Body of pancreas (tissue), 4 donors: ENCODE measurements at places on chromosomes 3 and 15. TPM values are rescaled to one million over a fixed set of nuclear protein-coding genes. Genes with fewer than 3 reads are reported as not detected.

MITF gene
- total RNA-seq: 9.3 TPM

DNA sequence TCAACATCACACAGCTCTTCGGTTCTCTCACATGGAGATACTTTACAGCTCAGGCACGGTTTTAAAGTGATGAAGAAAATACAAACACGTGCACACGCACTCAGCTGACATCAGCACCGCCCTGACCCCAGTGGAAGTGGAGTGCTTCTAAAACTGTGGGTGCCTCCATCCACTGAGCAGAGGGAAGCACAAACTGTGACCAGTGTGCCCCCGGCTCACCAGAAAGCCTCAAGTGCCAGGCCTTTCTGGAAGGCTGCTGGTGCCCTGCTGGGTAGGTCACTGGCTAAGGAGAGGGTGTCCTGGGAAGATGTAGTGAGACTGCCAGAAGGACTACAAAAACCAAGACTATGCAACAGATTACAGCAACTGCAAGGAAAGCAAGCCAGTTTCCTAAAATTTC is 78.5 kb downstream of the OCA2 start:
- no peak for DNase-seq

DNA sequence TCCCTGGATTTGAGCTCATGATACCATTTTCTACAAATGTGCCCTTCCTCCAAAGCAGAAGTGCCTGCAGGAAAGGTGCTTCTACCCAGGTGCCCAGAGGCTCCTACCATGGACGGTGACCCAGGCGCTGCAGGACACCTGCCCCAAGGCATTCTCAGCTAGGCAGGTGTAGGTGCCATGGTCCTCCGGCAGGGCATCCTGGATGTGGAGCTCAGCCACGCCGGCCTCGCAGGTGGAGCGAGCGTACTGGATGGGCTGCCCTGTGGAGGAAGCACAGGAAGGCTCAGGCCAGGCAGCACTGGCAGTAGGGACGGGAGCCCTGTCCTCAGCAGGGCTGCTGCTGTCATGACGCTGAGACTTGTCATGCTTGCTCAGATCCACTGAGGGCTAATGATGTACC is 137.2 kb upstream of the HACD2 start:
- no peak for DNase-seq

ITIH3 gene
- not detected for total RNA-seq

DNA sequence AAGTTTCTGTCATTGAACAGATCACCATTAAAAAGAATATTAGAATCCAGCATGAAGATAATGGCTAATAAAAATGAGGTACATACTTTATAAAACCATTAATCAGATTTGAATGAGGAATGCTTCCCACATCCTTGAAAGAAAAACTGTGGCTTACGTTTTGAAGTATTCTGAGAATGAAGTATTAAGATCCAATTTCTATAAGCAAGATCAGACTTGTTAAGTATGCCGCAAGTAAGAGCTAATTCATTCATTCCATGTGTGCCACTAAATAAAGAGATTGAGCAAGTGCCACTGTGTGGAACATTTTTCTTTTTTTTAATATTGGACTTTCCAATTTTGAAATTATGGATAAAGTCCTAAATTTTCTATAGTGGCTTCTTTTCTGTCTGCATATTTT is 30.6 kb downstream of the NMD3 start:
- DNase-seq: no peak

GRCh38 chr15:67225336-67225735 is 29.1 kb downstream of the AAGAB start:
- no peak for DNase-seq

DNA sequence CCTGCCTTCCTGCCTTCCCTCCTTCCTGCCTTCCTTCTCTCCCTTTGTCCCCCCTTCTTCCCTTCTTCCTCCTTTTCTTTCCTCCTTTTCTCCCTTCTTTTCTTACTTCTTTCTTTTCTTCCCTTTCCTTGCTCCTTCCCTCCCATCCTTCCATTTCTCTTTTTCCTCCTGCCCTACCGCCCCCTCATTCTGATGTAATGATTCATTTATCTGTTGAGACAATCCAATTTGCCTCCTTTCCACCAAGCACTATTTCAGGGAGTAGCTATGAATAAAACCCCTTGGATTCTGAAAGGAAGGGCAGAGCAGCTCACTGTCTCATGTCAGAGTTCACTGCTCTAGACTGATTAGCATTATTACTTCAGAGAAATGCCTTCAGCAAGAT is 462.6 kb downstream of the PDCD6IP start:
- DNase-seq: no peak

- no peak for DNase-seq
Observed at GRCh38 chr3:33441225-33441976, 1.2 kb upstream of the UBP1 start.

GRCh38 chr15:48063411-48063985 is 57.3 kb upstream of the SLC24A5 start:
- no peak for DNase-seq

DNA sequence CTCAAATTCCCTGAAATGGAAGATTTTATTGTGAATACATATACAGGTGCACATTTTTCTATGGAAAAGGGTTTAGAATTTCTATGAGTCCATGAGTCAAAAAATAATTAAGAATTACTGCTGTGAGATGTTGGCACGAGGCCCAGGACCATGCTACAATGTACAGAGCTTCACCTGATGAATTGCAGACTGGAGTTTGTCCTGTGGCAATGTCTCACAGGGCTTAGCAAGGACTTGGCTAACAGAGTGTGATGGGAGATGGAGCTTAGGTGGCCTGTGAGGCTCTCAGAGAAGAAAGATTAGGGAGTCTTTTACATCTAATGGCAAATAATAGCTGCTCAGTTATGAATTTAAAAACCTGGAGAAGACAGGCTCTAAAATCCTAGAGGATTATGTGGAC is 219.5 kb upstream of the CBLB start:
- no peak for DNase-seq

ST8SIA2 gene
- total RNA-seq: not detected

DNA sequence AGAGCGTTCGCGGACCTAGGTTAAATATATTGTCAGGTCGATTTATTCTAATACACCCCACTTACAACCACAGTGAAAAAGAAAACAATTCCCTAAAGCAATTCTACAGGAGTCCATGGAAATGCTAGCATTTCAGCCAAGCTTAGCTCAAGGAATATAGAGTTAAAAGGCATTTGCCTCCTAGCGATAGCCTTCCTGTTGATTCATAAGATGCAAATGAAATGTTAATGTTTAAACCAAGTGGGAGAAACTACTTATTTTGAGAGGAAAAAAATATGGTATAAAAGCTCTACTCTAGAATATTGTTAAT is 1.7 kb upstream of the ALCAM start:
- DNase-seq: no peak

GRCh38 chr15:41480396-41481140 is 13.1 kb upstream of the ITPKA start:
- DNase-seq: no peak

DNA sequence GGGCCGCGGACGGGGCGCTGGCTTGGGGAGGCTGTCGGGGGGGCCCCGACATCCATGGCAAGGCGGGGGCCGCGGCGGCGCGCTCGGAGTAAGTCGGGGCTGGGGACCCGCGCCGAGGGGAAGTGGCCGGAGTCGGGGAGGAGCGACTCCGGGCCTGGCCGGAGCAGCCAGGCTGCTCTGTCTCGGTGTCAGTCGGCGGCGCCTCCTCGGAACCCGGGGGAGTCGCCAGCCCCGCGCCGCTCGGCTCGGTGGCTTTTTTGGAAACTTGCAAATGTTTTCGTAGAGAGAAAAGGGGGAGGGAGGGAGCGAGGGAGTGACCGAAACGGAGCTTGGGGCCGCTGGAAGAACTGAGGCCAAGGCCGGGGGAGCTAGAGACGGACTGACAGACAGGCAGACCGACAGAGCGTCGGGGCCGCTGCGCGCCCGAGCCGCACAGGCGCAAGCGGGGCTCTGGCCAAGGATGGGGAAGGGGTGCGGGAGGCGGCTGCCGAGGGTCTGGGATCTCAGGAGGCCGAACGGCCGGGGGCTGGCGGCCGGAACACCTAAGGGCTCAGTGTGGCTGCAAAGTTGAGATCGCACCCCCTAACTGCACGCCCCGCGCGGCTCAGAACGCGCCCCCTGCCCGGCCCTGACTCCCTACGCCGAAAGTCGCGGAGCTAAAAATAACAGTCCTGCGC is 5.0 kb downstream of the PTH1R start:
- no peak for DNase-seq

- no peak for DNase-seq
Observed at GRCh38 chr15:37740623-37741141, 193.8 kb upstream of the TMCO5A start.

C3orf49 gene
- not detected for total RNA-seq

DNA sequence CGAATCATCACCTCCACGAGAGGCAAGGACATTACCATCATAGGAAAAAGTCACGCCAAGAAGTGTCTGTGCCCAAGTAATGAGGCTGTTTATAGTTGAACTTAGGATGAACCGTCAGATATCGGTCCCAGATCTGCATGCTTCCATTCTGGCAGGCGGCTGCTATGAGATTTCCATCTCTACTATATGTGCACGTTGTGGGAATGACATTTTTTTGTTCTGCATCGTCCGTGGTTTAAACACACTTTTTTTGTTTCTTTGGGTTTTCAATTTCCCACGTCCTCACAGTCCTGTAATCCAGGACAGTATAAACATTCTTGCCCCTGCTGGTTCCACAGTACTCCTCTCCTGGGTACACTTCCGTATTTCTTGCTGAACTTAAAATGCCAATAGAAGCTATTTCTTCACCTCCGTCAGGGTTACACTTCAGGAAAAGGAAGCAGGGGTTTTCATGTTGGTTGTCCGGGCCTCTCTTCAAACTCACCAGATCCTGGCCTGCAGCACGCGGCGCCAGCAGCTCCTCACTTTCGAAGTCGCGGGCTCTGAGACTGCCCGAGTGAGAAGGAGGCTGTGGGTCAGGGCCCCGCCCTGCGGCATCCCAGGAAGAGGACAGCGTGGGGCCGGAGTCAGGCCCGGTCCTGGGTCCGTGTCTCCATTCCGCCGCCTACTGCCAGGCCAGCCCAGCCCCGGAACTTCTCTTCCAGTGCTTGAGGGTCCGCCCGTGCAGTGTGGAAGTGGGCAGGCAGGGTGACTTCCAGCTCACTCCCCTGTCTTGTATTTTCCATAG is 9.8 kb upstream of the TM4SF4 start:
- DNase-seq: no peak

- DNase-seq: no peak
Observed at GRCh38 chr3:46508850-46509591, 11.2 kb downstream of the RTP3 start.

GRAMD2A gene
- total RNA-seq: 0.26 TPM

DNA sequence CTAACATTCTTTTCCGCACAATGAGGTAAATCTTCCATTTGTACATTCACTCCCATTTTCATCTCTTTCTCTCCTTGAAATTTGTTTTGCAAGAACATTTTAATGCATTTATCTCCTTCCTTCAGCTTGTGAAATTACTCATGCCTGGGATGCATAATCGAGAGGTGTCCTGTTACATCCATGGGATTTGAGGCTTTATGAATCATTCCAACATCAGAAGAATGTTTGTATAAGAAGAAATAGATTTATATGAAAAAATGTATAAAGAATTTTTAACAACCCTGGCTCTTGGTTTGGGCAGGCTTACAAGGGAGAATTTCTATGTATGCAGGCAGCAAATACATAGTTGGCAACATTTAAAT is 93.2 kb upstream of the MBNL1 start:
- no peak for DNase-seq

GRCh38 chr15:52121006-52121405 is 8.4 kb upstream of the BCL2L10 start:
- no peak for DNase-seq

ZNF639 gene
- 23.3 TPM for total RNA-seq

UBE2E1 gene
- 21.1 TPM for total RNA-seq

DNA sequence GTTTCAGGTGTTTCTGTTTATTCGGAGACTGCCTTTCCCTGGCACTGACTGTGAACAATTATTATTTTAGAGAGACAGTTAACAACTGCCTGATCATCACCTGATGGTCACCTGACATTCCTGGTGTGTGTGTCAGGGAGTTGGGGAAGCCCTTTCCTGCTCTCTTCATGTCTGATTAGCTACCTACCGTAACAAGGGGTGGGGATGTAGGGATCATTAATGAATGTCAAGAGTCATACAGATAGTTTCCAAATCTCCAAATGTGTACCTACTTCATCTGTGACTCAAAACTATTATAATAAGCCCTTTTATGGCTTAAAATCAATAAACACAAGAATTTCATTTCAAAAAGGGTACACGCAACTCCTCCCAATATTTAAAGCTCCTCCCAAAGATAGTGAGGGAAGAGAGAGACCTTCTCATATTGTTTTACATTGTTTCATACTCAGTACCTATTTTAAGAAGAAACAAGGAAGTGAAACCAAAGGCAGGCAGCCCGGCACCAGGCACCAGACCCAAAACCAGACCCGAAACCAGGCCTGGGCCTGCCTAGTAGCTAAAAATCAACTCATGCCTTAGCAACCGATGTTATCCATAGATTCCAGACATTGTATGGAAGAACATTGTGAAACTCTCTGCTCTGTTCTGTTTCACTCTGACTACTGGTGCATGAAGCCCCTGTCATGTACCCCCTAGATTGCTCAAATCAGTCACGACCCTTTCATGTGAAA is 844.9 kb upstream of the ALCAM start:
- no peak for DNase-seq

DNA sequence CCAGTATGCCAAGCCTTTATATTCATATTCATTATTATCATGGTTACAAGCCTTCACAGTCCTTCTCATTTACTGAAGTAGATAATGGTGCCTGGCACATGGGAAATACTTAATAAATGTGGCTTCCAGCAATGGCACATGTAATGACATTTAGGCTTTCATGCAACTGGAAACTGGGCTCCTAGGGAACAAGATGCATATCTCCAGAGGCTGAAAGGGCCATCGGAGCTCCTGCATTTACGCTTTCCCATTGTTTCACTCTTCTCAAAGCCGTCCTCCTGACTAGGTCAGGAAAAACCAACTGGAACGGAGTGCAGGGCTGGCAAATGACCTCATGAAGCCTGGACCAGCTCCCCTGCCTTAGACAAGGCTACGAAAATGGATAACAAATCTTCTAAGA is 474.9 kb downstream of the MAGI1 start:
- no peak for DNase-seq

DNA sequence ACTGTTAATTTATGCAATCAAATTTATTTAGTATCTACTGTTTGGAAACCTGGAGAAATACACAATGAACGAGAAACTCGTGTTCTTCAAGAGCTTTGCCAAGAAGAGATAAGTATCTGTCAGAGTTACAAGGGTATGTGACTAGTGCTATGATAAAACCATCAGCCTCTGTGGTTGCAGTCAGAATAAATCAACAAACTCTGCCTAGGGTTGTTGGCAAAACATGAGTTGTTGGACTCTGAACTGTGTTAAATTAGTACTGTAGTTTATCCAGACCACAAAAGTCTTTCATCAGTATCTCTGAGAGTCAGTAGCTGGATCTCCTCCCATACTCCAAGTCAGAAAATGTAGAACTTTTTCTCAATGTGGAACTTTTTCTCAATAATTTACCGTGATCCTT is 918.4 kb downstream of the NAALADL2 start:
- no peak for DNase-seq

C3orf22 gene
- not detected for total RNA-seq

GABRB3 gene
- 7.3 TPM for total RNA-seq

GRCh38 chr3:196789885-196790359 is 50.3 kb downstream of the PAK2 start:
- no peak for DNase-seq

GPR160 gene
- 26.4 TPM for total RNA-seq

TMEM158 gene
- total RNA-seq: 6.9 TPM

SLCO2A1 gene
- 17.5 TPM for total RNA-seq
